IPS DF 19.7 (cell line): ENCODE measurements at places on chromosomes 2 and 18.

DNA sequence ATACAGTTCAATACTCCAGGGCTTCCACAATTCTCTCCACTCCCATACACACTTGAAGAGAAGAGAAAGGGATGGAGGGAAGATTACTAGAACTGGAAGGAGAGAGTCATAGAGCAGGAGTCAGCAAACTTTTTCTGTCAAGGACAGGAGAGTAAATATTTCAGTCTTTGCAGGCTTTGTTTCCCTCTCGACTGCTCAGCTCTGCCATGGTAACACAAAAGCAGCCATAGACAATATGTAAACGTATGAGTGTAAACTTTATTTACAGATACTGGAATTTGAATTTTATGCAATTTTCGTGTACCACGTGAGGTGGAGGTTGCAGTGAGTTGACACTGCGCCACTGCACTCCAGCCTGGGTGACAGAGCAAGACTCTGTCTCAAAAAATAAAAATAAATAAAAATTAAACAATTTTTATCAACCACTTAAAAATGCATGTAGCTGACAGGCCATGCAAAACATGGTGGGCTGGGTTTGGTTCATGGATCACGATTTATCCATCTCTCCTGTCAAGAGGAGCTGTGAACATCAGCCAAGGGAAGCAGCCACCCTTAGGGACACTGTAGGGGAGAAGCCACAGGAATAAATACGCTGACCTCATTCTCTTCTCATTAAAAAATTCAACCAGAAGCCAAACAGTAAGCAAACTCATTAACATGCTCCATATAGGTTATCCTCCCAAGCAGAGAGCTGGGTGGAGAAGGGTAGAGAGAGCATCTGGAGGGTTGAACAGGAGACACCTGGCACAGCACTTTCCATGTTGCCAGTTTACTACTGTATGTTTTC is 266.4 kb upstream of the FN1 start:
- no peak for DNase-seq

GRCh38 chr2:177324797-177325196 is 60.3 kb upstream of the NFE2L2 start:
- no peak for DNase-seq

- DNase-seq = no peak
These were observed 59.9 kb upstream of the PID1 start for GRCh38 chr2:229330952-229331351.

DNA sequence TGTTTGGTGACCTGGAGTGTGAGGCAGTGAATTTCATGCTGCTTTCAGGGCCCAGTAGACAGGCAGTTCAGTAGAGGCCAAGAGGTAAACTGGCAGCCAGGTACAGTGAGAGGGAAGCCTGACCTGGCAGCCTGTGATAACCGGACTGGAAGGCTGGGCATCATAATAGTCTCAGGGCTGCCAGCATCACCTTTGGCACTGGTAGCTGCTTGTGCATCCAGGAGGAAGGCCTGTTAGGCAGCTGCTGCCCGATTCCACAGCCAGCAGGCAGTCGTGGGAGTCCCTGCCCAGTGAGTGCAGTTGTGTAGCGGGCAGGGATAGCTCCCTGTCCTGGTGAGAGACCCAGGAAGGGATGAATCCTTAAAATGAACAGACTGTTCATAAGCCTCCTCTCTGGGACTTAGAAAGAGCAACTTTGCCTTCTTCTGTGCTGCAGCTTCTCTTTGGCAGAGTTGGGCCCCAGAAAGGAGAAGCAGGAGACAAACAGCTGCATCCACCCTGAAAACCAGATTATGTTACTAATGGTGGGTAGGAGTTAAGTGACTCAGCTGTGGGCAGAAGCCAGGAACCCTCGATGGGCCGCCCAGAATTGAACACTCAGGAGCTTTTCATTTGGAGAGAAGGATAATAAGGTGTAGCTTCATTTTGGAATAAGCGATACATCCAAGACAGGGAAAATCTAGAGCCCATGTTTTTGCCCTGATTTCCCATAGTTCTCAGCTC is 8.1 kb upstream of the GPBAR1 start:
- DNase-seq = no peak

DNA sequence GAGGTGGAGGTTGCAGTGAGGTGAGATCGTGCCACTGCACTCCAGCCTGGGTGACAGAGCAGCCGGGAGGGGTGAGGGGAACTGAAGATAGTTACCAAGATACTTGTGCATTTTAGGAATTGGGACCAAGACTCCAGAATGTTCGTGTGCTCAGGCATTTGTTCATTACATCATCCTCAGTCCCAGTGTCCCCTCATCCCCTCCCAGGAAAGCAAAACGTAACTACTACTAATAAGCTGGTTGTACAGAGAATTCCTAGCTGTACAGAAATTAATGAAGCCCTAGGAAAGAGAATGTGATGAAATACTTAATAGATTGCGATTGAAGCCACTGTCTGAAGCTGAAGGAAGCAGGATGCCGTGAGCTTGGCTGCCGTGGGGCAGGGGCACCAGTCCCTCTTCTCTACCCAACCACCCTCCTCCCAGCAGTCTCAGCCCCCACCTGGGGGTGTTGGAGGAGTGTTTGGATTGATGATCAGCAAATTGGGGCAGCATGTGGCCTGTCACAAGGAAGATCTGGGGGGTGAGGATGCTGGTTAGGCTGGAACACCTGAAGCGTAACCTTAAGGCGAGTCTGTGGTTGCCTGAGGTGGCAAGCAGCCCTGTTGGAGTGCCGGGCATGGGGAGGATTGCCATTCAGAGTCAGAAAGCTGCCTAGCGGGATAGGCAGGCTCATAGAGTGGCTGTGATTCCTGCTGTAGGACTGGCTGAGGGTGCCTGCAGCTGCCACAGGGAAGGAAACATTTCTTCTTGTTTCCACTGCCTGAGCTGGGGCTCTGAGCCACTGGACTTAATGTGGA is 140.9 kb downstream of the SH3RF3 start:
- DNase-seq = no peak

GRCh38 chr2:43258547-43259156 is 32.2 kb upstream of the ZFP36L2 start:
- no peak for DNase-seq

DNA sequence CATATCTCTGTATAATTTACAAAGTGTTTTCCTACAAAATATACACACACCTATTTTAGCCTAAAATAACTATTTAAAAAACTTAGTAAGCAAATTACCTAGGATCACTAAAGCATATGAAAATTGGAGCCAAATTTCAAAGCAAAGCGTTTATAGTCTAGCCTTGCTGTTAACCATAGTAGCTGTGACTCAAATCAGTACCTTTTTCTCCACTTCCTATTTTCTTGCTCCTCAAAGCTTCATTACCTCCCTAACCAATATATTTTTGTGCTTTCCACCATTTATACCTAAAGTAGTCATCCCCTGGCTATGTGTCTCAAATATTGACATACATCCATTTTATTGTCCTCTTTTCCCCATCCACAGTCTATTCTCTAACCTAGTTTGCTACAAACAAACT is 73.1 kb downstream of the ERBB4 start:
- DNase-seq = no peak

GRCh38 chr2:165450156-165450555 is 19.3 kb upstream of the CSRNP3 start:
- no peak for DNase-seq

DNA sequence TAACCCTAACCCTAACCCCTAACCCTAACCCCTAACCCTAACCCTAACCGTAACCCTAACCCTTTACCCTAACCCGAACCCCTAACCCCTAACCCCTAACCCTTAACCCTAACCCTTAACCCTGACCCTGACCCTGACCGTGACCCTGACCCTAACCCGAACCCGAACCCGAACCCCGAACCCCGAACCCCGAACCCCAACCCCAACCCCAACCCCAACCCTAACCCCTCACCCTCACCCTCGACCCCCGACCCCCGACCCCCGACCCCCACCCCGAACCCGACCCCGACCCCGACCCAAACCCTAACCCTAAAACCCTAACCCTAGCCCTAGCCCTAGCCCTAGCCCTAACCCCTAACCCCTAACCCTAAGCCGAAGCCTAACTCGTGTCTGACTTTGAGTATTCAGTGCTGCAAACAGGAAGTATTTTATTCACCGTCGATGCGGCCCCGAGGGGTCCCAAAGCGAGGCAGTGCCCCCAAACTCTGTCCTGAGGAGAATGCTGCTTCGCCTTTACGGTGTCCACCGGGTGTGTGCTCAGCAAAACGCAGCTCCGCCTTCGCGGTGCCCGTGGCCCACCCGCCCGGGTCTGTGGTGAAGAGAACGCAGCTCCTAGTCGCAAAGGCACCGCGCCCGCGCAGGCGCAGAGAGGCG is 36.0 kb downstream of the FAM110C start:
- DNase-seq = no peak

- DNase-seq = no peak
These were observed 1.1 kb downstream of the ENOSF1 start for GRCh38 chr18:711310-711656.
